ENCODE measurements at places on chromosomes 7 and 10.

DNA sequence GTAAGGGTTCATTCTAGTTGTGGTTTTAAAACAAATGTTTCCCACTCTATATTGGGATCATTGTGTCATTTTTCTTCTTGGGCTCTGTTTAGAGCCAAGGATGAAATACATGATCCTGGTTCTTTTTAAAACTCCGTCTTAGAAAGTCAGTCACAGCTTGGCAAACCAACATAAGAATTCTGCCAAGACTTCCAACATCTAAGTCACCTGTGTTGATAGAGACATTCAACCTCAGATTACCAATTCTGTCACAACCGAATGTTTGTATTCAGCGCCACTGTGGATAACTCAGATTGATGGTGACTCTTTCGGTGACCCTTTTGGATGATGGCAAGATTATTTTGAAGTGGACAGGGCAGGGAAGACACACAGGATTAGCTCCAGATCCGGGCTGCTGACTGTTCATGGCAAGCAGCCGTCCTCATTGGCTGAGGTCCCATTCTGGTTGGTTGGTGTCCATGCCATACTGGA, 255.4 kb downstream of the ARHGAP21 start:
- DNase-seq, result no peak

- no peak for DNase-seq
Observed at GRCh38 chr7:136958016-136958415, 89.6 kb downstream of the CHRM2 start.

DNA sequence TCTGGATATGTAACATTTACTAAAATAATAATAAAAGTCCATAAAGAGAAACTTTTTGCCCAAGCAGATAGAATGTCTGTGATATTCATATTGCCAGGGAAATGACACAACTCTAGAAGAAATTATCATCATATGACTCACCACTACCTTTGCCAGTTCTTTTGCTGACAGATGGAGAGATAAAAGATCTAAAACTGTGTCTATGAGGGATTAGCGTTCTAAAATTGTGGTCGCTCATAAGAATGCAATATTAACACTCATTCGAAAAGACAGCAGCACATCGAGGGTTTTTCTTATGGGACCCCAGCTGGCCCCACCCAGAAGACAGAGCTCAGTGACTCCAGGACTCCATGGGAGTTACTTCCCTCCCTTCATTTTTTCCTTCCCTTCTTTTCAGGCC, 16.6 kb upstream of the LANCL2 start:
- DNase-seq, result no peak

- no peak for DNase-seq
Observed at GRCh38 chr7:131586259-131586658, 29.8 kb upstream of the PODXL start.

GRCh38 chr7:117841611-117842010, 31.6 kb downstream of the CTTNBP2 start:
- DNase-seq, result no peak

GRCh38 chr10:118832241-118832651, 77.5 kb upstream of the CACUL1 start:
- DNase-seq, result peak; percentile 75

- DNase-seq, result no peak
Observed at GRCh38 chr7:150358433-150358832, 10.2 kb upstream of the REPIN1 start.

DNA sequence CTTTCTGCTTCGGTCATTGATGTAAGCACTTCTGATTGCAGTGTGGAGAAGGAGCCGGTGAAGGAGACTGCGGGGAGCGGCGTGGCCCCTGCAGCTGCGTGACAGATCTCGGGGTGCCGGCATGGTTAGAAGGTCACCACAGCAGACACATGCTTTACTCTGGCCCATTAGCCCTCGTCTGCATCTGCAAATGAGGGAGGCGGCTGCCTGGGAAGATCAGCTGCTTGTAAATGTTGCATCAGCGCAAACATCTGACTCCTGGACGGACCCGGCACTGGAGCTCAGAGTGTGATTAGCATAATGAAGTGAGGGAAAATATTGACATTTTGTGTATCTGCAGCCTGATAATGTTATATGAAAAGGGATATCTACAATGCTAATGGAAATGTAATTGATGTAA, 30.5 kb upstream of the MNX1 start:
- no peak for DNase-seq

DNA sequence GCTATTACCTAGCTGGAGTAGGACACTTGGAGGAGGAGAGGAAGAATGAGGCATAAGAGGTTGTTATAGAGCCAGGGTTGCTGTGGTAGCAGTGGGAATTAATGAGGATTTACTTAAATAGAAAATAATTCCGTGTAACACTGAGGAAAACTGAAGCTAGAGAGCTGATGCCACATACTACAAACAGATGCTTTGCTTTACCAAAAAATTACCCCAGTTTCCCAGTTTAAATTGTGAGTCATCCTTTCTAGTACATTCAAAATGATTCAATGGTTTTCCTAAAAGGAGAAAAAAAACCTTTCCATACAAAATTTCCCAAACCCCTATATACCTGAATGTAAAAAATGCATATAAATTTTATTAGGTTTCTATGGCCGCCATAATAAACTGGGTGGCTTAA, 58.3 kb downstream of the ZNF518A start:
- no peak for DNase-seq

- no peak for DNase-seq
Observed at GRCh38 chr10:67401711-67402110, 294.3 kb downstream of the CTNNA3 start.

DNA sequence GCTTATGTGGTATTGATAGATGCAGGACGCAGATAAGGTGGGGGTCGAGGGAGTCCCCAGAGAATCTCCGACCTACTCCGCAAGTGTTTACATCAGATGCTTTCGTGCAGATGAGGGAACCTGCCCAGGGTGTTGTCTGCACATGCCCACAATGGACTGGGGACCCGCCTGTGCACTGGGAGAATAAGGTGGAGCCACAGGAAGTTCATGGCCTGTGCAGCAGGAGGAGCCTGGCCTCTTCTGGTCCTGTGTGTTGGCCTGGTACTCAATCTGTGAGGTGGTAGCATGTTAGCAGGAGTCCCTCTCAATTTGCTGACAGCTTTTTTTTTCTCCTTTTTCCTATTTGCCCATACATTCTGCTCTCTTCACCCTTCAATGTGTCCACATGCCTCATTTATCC, 54.1 kb upstream of the AKR1C1 start:
- DNase-seq, result no peak

DNA sequence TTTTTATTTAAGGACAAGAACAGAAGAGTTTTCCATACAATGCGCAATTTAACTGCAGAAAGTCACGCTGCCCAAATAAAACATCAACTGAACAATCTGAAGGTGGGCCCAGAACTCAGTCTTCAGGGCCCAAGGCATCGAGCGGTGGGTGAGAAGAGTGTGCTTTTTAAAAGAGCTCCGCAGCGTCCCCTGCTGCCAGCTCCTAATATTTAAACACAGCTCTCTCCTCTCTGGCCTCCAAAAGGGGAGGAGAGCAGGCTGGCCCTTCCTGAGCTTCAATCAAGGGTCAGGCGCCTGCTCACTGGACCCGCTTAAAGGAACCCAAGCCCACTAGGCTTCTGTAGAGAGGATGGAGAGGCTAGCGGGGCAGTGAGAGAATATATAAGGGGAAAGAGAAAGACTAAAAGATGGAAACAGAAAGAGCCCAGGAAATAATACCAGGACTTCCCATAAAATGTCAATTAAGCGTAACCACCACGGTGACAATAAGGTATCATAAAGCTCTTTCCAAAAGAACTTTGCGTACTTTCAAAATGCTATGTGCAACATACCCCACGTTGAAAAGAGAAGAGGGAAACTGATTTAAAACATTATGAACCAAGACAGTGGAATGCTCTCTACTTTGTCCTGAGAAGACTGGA, 2.8 kb downstream of the FAM53B start:
- peak; percentile 94 for DNase-seq

- DNase-seq, result no peak
Observed at GRCh38 chr10:126208726-126209302, 179.5 kb downstream of the ADAM12 start.

DNA sequence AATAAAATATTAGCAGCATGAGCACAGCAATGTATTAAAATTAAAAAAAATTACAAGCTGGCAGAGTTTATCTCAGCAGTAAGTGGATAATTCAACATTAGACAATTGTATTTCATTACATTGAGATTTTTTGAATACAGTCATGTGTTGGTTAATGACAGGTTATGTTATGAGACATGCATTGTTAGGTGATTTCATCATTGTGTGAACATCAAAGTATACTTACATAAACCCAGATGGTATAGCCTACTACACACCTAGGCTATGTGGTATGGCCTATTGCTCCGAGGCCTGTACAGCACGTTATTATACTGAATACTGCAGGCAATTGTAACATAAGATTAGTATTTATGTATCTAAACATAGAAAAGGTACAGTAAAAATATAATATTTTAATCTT, 29.7 kb downstream of the CCDC6 start:
- DNase-seq, result no peak

- no peak for DNase-seq
Observed at GRCh38 chr10:62992145-62992721, 140.9 kb upstream of the NRBF2 start.

- DNase-seq, result no peak
Observed at GRCh38 chr10:30877111-30877510, 154.6 kb downstream of the ZNF438 start.

DNA sequence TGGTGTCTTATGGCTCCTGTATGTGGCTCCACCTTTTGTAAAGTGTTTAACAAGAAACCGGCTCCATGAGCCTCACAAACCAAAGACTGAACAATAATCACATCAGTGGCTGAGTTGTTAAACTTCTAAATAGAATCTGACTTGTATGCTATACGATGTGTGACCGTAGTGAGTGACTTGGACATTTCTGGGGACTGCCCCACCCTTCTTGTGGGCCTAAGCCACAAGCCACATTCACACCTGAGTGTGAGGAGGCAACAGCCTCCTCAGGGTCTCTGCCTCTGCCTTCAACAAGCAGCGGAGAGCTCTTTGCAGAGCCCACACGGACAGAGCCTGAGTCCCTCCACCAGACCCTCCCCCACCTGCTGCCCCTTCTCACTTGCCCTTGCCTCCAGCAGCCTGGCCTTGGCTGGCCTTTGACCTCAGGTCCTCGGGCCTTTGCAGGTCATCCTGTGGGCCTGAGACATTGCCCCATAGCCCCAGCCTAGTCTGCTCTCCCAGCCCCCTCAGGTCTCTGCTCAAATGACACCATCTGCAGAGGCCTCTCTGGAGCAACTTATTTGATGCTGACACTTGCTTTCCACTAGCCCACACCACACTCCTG, 156.8 kb upstream of the TNS3 start:
- no peak for DNase-seq

- no peak for DNase-seq
Observed at GRCh38 chr7:130758429-130759056, 24.5 kb upstream of the KLF14 start.

DNA sequence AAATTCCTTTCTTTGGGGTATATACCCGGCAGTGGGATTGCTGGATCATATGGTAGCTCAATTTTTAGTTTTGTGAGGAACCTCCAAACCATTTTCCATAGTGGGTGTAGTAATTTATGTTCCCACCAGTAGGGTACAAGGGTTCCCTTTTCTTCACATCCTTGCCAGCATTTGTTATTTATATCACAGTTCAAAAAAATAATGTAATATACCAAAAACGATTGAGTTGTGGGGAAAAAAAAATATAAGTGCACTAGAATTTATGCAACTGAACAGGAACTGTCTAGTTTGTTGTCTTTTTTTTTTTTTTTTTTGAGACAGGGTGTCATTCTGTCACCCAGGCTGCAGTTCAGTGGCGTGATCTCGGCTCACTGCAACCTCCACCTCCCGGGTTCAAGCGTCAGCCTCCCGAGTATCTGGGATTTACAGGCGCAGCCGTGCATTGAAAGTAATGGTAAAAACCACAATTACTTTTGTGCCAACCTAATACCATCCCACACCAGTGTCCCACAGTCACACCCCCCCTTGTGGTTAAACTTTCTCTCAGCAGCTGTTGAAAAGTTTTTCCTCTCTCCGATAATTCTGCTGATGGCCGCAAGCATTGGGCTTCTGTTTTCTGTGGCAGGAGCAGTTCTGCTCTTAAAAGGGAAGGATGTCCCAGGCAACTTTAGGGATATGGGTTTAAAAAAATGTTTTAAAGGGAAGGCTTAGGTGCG, 6.8 kb upstream of the LAT2 start:
- DNase-seq, result no peak

GRCh38 chr10:123517901-123518300, 148.3 kb upstream of the GPR26 start:
- DNase-seq, result no peak

- no peak for DNase-seq
Observed at GRCh38 chr7:91847876-91848588, 32.5 kb downstream of the MTERF1 start.

DNA sequence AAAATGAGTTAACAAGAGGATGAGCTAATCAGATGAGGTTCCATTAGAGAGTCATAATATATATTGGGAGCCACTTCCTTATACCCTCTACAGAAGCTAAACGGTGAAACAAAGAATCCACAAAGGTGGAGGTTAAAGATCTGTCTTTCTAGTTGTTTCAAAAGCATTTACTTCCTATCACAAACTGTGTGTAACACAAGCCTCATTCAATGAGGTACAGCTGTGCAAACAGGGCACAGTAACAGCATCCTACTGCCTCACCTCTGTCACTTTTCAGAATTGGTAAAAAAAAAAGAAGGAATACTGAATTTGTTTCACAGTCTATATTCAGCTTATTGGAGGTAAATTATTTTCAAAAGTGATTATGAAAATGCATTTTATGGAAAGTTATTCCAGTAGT, 128.7 kb downstream of the AGMO start:
- DNase-seq, result no peak

GRCh38 chr7:106346678-106347217, 62.0 kb upstream of the NAMPT start:
- DNase-seq, result no peak

- DNase-seq, result no peak
Observed at GRCh38 chr7:155667241-155667829, 22.9 kb downstream of the RBM33 start.

DNA sequence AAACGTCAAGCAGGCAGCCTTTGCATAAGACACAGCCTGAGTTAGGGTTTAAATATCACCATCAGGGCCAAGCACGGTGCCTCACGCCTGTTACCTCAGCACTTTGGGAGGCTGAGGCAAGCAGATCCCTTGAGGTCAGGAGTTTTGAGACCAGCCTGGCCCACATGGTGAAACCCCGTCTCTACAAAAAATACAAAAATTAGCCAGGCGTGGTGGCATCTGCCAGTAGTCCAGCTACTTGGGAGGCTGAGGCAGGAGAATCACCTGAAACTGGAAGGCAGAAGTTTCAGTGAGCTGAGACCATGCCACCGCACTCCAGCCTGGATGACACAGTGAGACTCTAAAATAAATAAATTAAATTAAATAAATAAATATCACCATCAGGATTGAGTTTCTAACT, 33.0 kb downstream of the SRPK2 start:
- no peak for DNase-seq

- no peak for DNase-seq
Observed at GRCh38 chr7:30765408-30765807, 5.8 kb upstream of the MINDY4 start.

DNA sequence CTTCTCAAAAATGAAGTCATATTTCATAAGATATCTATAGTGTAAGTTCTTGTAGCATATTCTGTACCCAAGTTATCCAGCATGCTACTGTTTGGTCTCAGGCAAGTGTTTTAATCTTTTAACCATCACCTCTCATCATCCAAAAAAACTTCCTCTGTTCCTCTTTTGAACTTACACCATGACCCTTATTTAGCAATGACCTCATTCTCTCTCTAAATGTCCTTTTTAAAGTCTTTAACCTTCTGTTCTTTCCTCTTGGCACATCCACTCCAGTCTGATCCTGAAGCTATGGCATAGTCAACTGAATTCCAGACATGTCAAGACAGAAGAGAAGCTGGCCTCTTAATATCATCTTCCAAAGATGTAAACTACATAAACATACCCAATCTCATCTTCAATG, 26.2 kb downstream of the PPP3CB start:
- DNase-seq, result no peak

GRCh38 chr10:5585517-5586206, 60.9 kb downstream of the CALML3 start:
- no peak for DNase-seq

All from sciatic nerve (tissue), 2 donors.